ENCODE measurements at places on chromosomes 7 and 10.

DNA sequence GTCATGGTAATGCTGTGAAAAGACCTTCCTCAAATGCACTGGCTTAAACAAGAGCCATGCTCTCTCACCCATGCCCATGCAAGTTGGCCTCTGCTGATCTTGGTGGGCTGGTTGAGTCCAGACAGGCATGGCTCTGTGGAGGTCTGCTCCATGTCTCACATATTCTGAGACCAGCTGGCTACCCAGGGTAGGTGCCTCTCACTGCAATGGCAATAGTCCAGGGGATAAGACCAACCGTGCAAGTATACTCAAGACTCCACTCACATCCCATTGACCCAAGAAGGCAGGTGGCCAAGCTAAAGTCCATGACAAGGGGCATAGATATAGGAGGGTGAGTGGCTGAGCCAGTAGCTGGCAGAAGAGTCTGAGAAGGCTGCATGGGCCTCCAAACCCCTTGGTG is 14.2 kb upstream of the EBF3 start:
- DNase-seq = no peak

GRCh38 chr10:22704942-22705341 is 9.4 kb downstream of the PIP4K2A start:
- no peak for DNase-seq

DNA sequence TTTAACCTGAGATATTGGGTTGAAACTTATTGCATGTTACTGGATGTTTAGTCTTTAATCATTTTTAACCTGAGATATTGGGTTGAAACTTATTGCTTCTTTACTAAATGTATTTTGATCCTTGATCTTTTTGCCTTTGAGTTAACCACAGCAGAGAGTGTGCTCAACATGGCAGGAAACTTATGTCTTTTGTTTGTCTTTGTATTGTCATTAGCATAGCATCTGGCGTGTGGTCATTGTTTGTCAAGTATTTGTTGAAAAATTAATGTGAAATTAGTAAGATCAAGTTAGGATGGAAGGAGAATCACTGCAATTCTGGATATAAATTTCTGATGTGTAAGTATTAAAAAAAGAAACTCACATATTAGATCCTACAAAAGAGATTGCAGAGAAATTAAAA is 8.2 kb downstream of the MRC1 start:
- DNase-seq = no peak

DNA sequence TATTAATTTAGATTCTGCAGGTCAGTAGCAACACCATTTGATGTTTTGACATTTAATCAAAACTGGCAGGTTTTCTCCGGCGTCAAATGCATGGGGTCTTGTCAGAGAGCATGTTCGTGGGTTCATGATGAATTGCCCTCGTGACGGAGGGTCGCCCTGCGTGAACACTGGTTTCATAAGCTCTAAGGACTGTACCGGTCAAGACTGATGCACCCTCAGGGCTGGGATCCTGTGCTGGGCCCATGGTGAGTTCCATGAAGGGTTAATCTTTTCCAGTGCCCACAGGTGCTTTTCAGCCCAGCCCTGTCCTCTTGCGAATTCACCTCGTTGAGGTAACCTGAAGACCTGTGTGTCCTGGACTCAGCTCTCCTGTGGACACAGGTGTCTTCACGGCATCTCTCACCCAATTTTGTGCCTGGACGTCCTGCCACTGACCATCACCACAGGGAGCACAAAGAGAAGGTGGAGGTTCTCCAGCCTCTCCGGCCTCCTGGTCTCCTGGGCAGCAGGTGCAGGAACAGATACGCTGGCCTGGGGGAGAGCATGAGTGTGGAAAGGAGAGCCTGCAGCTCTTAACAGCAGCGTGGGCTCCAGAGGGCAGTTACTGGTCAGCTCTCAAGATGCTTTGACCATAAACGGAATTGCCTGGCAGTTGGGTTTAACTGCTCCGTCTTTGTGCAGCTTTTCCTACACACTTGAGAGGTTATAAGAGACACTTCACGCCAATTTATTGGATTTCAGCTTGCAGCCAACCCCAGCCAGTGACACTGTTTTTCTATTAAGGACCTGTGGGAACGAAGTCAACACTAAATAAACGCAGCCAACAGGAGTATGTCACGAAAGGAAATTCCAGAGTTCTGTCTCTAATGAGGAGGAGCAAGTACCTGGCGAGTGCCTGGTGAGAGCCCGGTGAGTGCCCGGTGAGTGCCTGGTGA is 37.4 kb upstream of the CFAP46 start:
- DNase-seq = no peak

GRCh38 chr10:132712743-132713142 is 73.2 kb downstream of the NKX6-2 start:
- DNase-seq = no peak

DNA sequence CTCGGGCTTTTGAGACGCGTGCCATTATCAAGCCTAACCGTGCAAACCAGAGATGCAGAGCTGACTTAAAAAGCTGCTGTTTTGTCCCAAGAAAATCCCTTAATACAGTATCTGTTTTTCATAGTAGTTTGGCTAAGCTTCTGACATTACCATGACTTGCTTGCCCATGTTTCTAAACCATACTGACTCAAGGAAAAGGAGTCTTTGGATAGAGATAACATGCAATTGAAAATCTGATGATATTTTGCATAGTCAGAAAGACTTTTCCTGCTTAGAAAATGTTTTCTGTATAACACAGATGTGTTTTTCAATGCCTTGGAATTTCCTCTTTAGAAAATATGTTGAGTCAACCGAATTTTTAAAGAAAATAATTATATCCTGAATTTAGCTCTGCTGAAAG is 21.5 kb upstream of the AKR1E2 start:
- no peak for DNase-seq

DNA sequence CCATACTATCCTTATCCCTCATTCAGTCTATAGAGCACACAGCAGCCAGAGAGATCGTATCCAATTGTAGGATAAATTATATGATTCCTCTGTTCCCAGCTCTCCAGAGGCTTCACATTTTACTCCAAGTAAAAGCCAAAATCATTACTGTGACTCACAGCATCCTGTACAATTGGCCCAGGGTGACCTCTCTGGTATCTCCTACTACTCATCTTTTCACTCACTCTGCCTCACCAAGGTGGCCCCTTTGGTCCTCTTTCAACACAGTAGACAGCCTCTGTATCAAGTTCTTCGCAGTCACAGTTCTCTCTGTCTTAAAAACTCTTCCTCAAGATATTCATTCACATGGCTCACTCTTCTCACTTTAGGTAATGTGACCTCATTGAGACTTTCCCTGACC is 72.6 kb upstream of the LSM8 start:
- DNase-seq = no peak

GRCh38 chr10:98134431-98135221 is at the start of gene R3HCC1L:
R3HCC1L (plus strand) TSS chr10:98134657; CDS start chr10:98208115, 73,458 bp downstream.
- DNase-seq = peak; percentile 80

- DNase-seq = no peak
Measured at GRCh38 chr7:106331441-106332175, 46.8 kb upstream of the NAMPT start.

DNA sequence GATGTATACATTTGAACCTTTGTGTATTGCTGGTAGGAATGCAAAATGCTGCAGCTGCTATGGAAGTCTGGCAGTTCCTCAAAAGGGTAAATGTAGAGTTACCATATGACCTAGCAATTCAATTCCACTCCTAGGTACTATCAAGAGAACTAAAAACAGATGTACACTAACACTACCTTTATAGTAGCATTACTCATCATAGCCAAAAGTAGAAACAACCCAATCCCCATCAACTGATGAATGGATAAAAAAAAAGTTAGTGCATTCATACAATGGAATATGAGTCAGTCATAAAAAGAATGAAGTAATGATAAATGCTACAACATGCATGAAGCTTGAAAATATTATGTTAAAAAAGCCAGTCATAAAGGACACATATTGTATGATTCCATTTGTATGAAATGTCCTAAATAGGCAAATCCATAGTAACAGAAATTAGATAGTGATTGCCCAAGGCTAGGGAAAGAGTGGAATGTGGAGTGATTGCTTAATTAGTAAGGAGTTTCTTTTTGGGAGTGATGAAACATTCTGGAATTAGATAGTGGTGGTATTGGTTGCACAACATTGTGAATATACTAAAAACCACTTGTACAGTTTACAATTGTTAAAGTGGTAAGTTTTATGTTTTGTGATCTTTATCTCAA is 96.4 kb upstream of the AOAH start:
- DNase-seq = no peak

GRCh38 chr10:115653473-115653872 is 560.3 kb downstream of the ATRNL1 start:
- no peak for DNase-seq

DNA sequence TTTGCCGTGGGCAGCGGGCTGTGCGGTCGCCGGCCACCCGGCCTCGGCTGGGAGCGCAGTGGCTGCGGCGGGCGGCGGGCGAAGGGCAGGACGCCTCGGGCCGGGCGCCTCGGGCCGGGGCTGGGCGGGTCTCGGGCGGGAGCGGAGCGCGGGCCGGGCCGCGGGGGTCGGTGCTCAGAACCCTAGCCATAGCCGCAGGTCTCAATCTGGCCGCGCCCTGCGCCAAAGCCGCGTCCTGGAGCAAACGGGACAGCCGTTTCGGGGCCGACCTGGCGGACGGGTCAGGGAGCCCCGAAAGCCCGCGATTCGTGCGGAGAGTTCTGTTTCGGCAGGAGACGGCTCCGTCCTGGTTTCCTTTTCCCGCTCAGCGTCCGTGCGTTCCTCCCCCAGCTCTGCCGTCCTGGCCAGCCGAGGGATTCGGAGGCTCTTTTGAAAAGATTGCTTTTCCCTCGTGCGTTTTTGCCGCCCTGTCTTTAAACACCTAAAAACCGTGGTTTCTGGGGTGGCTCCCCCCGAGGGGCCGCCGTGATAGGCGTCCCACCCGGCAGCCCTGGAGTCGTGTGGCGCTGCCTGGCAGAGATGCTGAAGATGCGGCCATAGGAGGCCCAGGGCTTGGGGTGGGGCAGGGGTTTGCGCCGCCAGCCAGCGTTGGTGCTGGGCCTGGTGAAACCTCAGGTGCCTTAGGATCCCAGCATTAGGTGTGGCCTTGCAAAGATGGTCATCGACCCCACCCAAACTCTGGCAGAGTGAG is 727 bp downstream of the RET start:
- no peak for DNase-seq

DNA sequence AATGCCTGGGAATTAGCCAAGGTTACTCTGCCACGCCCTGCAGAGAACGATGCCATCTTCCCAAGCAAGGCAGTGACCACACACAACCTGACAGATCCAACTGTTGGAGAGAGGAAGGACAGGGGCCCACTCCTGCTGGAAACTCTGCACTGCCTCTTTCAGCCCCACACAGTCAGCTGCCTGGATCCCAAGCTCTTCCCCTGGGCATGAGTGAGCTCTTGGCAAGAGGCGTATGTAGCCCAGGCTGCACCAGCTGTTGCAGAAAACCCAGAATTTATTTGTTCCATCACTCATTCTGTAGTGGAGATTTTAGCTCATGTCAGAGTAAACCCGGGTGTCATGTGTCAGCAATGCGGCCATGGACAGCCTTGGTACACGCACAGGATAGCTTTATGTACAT is 135.1 kb upstream of the TRIM24 start:
- DNase-seq = peak; percentile 76

DNA sequence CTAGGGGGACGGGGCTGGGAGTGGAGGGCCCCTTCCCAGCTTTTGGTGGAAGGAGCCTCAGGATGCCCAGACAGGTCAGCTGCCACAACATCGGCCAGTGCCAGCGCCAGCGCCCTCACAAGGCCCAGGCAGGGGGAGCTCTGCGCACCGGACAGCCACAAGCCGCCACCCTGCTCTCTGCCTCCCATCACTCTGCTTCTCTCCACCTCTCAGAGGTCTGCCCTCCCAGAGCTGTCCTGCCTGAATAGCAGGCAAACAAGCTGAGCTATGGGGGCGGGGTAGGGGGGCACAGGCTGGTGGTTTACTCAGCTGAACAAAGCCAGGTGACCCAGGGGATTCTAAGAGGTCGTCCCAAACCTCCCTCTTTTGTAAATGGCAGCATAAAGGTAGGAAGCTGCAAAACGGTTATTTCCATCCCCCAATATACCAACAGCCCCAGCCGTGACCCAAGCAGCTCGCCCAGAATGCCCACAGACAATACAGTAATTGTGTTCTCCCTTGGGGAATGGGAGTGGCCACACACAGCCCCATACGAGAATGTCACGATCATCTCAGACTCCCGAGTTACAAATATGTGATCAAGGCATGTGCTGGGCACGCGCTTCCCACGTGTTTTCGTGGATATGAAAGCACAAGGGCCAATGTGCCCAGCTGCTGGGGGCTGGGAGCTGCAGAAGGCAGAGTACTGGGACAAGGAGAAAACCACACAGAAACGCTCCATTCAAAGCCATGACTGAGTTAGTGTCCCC is 19.7 kb downstream of the FAM53B start:
- DNase-seq = no peak

Measured in NCI-H2171 treated with DMSO at 0.1 percent for 48 hours (cell line).